ENCODE measurements at places on chromosomes 7 and 10. TPM values are rescaled to one million over a fixed set of nuclear protein-coding genes. Genes with fewer than 3 reads are reported as not detected.

DNA sequence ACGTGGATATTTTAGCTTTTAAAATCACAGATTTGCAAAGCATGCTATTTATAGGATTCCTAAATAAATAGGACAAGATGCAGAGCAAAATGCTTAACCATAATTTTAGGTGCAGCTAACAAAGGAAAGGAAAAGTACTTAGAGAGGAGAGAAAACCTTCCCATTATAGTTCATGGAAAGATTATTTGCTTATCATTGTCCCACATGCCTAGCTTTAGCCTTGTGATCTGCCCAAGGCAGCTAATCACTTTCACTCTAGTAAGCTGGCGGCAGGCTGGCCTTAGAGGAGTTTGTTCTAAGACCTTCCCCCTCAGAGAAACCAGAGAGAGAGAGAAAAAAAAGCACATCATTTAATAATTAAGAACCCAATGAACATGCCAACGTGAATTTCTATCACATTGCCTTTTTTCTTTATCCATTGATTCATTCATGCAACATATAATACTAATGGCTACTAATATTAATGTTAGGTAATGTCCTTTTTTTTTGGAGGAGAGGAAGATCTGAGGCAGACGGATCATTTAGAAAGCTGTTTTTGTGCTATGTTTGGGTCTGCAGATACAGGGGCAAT is 274.6 kb downstream of the ARL4A start:
- DNase-seq: no peak

DNA sequence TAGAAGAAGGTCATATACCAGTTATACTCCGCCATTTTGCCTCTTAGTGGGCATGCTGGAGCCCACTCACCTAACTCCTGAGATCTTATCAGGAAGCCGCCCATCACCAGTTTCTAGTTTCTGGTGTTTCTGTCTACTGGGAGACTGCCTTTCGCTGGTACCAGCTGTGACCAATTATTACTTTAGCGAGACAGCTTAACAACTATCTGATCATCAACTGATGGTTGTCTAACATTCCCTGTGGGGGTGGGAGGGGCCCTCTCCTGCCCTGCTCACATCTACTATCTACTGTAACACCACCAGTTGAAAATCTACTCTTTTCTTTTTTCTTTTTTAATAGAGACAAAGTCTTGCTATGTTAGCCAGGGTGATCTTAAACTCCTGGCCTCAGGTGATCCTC is 46.2 kb upstream of the C10orf67 start:
- DNase-seq: no peak

The DKK1 gene
- 156 TPM for polyA plus RNA-seq

DNA sequence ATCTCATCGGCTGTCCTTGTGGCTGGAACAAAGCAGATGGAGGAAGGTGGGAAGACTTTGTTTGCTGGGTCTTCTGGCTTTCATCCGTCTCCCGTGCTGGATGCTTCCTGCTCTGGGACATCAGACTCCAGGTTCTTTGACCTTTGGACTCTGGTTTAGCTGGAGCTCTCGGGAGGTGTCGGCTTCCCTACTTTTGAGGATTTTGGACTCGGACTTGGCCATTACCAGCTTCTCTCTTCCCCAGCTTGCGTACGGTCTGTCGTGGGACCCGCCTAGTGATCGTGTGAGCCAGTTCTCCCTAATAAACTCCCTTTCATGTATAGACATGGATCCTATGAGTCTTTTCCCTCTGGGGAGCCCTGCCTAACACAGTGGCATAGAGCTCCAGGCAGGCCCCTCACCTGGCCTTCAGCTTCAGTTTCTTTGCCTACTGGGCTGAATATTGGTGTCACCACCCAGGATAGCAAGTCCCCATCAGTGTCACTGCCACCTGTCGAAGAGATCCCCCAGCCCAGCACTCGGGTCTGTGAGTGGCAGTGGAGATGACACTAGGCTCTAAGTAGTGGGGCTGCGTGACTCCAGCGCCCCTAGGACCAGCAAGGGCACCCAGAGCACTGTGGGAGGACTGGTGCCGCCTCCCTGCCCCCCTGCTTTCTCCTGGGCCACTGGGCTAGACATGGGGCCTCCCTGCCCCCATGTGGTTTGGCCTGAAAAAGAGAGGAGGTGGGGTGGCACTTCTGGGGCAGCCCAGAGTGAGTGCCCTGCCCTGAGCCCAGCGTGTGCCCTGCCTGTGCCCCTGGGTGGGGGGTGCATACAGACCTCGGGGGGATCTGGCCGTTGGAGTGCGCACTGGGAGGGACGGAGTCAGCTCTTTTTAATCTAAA is 135.6 kb downstream of the LHPP start:
- DNase-seq: no peak
